Activated gamma-delta T cell treated with anti-CD3 and anti-CD28 coated beads, Interleukin-2, amount 50 U/mL, for 16 hours (primary cell): ENCODE measurements at places on chromosomes 5 and 9.

DNA sequence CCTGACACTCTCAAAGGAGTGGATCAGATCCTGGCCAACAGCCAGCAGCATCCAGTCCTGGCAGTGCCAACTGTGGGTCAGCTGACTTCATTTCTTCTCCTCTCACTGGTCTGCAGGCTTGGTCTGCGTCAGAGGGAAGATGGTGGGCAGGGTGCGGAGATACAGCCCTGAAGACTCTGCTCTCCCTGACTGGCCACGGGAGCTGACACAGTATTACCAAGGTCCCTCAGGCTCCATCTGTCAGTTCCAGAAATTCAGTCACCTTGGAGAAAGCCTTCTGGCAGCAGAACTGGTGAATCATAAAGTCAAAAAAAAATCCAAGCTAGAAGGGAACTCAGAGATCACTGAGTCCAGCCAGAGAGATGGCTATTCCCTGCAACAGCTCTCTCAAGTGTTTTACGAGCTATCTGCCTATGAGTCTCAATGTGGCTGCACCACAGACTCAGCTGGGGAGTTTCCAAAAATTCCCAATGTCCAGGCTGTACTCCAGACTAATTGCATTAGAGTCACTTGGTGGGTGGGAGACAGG, 27.9 kb downstream of the C1QTNF2 start:
- no peak for DNase-seq

DNA sequence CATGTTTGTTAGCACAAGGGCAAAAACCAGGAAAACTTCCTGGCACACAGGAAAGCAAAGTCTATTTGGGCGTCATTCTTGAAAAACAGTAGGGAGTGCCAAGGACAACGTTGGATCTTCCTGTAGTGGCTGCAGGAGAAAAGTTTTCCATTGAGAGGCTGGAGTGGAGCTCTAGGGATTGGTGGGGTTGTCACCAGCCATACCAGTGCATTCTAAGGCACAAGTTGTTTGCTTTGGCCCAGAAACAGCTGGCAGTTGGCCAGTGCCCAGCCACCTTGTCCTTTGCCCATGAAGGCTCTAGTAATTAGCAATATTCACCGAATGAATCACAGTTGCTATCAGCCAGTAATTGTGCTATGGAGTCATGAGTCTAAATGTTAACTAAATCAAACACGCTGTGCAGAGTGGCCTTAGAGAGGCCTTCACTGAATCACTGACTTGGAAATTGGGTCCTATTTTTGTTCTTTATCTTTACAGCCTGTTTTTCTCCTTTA, 26.4 kb downstream of the TNFSF15 start:
- DNase-seq = no peak

GRCh38 chr9:79565245-79565644, 6.5 kb upstream of the TLE4 start:
- DNase-seq = no peak

- DNase-seq = no peak
Observed at GRCh38 chr9:88256216-88256615, 117.9 kb upstream of the SPATA31C2 start.

- no peak for DNase-seq
Observed at GRCh38 chr9:134267305-134267880, 58.9 kb upstream of the RXRA start.

- DNase-seq = peak; percentile 17
Observed at GRCh38 chr5:174327317-174327864, 281.9 kb downstream of the NSG2 start.

DNA sequence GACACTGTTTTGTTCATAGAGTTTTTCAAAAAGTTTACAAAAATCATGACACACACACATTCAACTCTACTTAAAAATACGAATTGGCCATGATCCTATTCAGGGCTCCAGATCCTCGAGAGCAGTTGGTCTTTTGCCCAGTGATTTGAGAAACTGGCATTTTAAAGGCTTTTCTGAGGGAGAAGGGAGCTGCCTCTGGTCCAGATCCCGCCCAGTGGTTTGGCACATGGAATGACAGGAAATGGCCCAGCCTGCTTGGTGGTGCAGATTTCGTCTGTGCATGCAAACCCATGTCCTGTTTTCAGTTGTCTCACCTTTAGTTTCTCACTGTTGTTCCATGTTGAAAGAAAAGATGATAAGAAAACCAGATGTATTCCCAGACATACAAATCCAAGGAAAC, 3.6 kb downstream of the CAMK4 start:
- DNase-seq = no peak

DNA sequence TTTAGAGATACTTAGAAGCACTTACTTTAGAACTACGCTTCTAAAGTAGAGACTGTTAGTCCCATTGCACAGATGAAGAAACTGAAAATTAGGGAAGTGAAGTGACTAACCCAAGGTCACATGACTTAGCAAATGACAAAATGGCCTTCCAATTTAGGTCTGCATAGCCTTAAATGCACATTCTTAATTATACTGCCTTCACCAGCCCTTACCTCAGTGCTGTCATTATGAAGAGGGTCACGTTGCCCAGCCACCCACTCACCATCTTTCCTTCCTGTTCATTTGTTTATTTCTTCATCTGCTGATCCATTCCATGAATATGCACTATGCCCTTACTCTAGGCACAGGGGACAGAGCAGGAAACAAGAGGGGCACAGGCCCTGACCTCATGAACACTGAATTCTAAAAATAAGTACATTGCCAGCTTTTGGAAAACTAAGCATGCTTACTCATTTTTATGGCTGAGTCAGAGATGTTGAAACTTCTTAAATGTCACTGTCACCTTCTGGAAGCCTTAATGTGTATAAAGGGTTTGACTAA, 8.6 kb downstream of the HAVCR2 start:
- no peak for DNase-seq

DNA sequence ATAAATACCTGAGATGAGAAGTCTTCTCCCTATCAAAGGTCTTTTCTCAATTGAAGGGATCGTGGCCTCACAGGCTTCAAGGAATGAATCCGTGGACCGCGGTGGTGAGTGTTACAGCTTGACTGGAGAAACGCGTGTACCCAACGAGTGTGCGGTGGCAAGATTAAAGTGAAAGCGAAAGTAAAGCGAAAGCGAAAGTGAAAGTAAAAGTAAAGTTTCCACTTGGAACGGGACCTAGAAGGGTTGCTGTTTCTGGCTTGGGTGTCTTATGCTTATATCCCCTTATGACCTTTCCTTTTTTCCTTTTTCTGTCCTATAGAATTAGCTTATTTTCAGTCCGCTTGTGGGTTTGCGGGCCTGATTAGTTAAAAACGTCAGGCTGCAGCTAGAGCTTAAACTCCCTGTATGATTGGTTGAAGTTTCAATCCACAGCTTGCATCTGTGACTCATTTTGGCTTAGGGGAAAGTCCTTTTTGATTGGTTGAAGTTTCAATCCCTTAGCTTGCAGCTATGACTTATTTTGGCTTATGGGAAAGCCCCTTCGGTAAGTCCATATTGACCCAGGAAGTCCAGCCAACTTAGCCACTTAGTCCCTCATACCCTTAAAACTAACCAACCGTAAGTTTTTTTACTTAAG, 924.3 kb upstream of the CDH10 start:
- DNase-seq = no peak

DNA sequence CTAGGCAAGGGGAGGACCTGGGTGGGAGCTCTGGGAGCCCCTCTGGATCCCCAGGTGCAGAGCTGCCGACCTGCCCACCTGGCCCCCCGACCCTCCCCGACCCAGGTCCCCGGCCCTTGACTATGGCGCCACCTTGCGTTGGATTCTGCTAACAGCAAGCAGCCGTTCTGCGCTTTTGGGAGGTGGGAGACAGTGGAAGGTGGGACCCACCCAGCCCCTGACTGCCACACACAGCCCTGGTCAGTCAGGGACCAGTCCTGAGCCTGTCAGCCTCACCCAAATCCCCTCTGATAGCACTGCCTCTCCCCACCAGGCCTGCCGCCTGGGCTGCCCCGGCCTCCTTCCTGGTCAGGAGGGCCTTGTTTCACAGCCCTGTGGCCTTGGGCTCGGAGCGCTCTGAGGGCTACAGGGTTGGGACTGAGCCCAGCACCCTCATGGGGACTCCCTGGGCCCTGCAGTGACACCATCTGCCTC, 77.9 kb downstream of the HMCN2 start:
- DNase-seq = no peak

- no peak for DNase-seq
Observed at GRCh38 chr5:172973127-172973916, 10.2 kb upstream of the ATP6V0E1 start.

DNA sequence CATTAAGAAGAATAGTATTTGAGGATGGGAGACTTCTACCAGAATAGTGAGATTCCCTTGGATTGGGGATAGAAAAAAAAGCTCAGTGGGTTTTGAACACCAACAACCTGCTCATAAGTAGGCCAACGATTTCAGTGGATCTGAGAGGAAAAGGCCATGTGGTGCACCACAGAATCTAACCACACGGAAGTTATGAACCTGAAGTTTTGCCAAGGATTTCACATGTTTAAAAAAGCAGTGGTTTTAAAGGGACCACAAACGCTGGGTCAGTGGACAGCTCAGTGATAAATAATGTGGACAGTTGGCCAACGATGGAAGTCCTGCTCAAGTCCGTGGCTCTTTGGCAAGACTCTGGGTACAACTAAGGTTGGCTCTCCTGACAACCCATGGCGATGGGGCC, 107.2 kb upstream of the TXNDC8 start:
- no peak for DNase-seq

GRCh38 chr9:136020671-136021070, 59.5 kb upstream of the UBAC1 start:
- DNase-seq = no peak

DNA sequence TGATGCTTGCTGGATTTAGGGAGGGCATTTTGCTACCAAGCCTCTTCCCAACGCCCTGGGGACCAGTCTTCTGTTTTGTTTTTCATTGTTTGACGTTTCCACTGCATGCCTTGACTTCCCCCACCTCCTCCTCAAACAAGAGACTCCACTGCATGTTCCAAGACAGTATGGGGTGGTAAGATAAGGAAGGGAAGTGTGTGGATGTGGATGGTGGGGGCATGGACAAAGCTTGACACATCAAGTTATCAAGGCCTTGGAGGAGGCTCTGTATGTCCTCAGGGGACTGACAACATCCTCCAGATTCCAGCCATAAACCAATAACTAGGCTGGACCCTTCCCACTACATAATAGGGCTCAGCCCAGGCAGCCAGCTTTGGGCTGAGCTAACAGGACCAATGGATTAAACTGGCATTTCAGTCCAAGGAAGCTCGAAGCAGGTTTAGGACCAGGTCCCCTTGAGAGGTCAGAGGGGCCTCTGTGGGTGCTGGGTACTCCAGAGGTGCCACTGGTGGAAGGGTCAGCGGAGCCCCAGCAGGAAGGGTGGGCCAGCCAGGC, 23.0 kb downstream of the PCDHGC5 start:
- DNase-seq = no peak

- DNase-seq = no peak
Observed at GRCh38 chr9:108108852-108109448, 619.4 kb upstream of the KLF4 start.

DNA sequence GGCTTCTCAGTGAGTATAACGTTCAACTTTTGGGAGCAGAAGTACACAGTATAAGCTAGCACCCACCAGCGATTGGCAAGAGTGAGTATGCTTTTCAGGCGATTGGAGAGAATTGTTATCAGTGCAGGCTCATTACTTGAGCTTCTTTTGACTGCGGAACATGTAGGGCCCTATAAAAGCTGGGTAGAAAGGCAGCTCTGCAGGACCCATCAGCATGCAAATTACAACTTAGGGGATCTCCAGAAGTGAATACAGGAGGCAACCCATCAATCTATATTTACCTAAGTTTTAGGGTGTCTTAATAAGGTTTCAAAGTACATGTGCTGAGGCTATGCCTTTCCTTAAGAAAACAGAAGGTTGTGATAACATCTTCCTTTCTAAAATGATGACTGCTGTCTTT, 225.0 kb downstream of the MLLT3 start:
- no peak for DNase-seq

GRCh38 chr5:43420241-43420640, 8.1 kb upstream of the CCL28 start:
- no peak for DNase-seq

DNA sequence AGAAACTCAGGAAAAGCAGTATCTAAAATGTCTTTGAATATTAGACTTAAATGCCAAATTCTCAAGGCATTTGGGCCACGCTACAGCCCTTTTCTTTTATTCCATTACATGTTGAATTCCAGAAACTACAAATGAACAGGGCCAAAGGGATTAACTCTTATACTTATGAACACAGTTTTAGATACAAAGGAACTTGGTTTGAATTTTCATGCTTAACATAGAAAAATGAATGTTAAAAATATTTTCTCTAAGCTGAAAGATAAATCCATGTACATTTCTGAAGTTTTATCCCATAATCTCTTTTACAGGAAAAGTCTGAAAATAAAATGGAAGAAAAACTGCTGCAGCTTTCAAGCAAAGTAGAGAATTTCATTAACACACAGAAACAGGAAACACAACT, 56.8 kb downstream of the FAM81B start:
- DNase-seq = no peak

DNA sequence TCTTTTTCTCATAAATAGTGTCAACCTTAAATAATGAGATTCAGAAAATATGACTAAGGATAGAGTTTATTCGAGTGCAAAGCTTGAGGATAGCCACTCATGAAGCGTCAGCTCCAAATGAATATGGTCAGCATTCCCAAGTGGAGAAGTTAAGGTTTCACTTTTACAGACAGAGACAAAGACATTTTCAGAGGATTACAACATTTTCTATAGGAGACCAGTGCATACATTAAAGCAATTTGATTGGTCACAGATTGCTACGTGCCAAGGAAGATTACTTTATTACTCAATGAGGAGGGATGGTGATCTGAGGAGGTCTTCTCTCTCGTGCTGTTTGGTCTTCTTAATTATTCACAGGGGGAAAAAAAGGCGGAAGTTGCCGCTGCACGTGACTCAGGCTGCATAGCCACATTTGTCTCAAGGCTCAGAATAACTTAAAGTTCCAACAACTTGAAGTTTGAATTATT, 60.1 kb upstream of the SPATA31C2 start:
- no peak for DNase-seq

DNA sequence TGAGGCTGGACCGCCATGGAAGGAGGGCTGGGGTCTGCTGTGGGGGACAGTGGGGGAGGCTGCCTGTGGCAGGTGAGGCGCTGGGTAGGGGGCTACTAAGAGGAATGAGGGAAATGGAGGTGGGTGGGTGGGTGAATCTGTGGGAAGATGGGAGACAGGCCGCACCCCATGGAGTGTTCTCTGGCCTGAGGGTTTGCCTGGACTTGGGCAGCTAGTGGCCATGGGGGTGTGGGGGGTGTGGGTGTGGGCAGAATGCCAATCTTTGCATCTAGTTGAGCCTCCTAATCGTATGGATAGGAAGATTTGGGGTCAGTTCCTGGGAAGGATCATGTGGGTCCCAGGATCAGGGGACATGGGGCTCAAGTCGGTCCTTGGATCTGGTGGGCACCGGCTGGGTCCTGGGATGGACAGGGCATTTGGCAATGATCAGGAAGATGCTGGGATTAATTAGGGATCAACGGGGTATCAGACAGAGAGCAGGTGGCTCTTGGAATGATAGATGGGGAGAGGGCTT, 518 bp downstream of the ZDHHC12 start:
- no peak for DNase-seq

GRCh38 chr5:79032782-79033181, 36.7 kb downstream of the DMGDH start:
- DNase-seq = no peak

- peak; percentile 36 for DNase-seq
Observed at GRCh38 chr5:56816546-56817081, 1.3 kb downstream of the MAP3K1 start.

GRCh38 chr9:127132375-127132774, 9.9 kb upstream of the ANGPTL2 start:
- no peak for DNase-seq
